Umbilical cord (tissue), 2 donors: ENCODE measurements at places on chromosomes 6 and 20. TPM values are rescaled to one million over a fixed set of nuclear protein-coding genes. Genes with fewer than 3 reads are reported as not detected.

The HCRTR2 gene
- total RNA-seq = 1.4 TPM

GRCh38 chr6:46421939-46422338 is 69.3 kb downstream of the RCAN2 start:
- no peak for DNase-seq

GRCh38 chr6:116575227-116575626 is 3.9 kb downstream of the RWDD1 start:
- DNase-seq = no peak

The EYA2 gene
- total RNA-seq = 2.2 TPM

- DNase-seq = no peak
Measured at GRCh38 chr20:10047427-10047826, 12.6 kb downstream of the ANKEF1 start.

The BPIFA1 gene
- not detected for total RNA-seq

DNA sequence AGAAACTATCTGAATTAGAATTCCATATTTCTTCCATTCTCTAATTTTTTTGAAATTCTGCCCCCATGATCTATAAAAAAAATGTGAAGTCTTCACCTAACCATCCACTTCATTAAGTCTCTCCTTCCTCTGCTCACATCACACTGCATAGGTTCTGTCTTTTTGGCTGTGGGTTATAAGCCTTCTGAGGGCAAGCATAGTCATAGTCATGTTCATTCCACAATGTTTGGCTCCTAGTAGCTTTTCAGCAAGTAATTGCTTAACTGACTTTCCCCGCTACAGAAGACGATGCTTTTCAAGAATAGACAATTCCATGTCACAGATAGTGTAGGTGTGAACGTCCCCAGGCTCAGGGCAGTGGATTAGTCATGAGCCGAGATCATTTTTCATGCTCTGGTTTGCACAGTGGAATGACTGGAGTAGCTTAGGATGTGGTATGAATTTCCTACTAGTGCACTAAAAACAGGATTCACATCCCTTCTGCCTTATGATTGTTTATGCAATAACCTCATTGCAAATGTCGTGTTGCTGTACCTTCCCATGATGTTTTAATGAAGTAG is 29.1 kb downstream of the WRNIP1 start:
- DNase-seq = no peak

The ZNF337 gene
- total RNA-seq = 19.3 TPM

The SOX12 gene
- total RNA-seq = 4.1 TPM

The NRM gene
- 4.3 TPM for total RNA-seq

GRCh38 chr6:39865011-39865888 is 69.0 kb downstream of the MOCS1 start:
- DNase-seq = no peak

DNA sequence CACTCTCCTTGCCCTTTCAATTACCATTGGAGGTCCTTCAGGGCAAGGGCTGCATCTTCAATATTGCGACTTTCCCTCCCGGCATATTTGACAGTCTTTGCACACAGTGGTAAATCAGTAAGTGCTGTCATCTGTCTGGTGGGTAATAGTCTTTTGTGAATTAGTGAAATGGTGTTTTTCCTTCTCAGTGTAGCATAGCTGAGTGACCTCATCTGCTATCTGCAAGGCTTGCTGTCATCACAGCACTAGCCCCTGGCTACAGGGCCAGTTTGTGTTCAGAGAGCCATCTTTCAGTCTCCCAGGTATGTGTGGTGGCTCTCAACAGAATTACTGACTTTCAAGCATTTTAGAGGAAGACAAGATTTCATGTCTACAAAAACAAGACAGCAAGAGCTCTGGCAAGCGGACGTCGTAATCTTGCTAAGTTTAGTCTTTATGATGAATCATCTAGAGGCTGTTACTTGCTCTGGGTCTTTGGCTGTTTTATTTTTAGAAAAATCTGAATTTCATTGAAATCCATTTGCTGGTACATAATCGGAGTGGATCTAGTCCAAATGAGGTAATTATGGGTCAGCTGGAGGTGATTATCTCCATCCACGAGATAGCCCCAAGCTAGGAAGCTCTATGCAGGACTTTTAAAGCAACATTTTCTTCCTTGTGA is 528.9 kb downstream of the EPM2A start:
- DNase-seq = peak; percentile 89

The SYCP2L gene
- 4.1 TPM for total RNA-seq

The PRDM1 gene
- 7.9 TPM for total RNA-seq

DNA sequence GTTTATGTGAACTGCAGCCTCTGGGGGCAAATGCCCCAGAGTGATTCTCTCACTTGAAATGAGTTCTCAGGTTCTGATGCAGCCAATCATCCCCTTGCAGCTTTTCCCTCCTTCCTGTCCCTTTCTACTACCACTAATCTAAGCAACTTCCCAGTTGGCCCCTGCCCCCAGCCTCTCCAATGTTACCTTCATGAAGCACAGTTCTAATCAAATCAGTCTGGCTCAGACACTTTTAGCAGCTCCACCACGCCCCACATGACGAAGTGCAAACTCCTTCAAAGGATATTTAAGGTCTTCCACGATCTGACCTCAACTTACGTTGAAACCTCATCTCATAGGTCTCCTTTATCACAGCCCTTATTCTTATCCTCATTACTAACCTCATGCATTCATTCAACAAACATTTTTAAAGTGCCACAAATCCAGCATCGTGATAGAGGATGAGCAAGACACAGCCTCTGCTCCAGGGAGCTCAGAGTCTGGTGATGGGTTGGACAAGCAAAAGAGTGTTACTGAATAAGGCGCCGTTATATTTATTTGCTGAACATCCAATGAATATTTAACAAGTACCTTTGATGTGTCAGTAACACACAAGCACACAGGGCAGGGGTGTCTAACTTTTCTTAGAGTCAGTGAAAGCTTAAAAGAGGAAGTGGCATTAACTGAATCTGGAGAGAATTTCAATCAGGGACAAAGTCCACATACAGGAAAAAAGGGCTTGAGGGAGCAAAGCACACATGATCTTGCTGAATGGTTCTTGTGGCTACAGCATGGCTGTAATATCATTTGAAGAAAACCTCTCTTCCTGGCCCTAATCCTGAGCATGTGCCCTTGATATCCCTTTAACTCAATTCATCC is 20.4 kb upstream of the DTNBP1 start:
- DNase-seq = peak; percentile 33

- DNase-seq = no peak
Measured at GRCh38 chr6:41222513-41222912, 5.6 kb upstream of the TREML4 start.

- DNase-seq = no peak
Measured at GRCh38 chr6:144263786-144264185, 21.3 kb upstream of the UTRN start.

GRCh38 chr6:136607932-136608772 is 57.9 kb upstream of the MAP7 start:
- DNase-seq = peak; percentile 61

GRCh38 chr6:25022140-25022553 is 86.4 kb upstream of the RIPOR2 start:
- no peak for DNase-seq

The ADGRF1 gene
- total RNA-seq = 4.6 TPM

The BCL2L1 gene
- total RNA-seq = 37.8 TPM

The HSPA12B gene
- 13.5 TPM for total RNA-seq

DNA sequence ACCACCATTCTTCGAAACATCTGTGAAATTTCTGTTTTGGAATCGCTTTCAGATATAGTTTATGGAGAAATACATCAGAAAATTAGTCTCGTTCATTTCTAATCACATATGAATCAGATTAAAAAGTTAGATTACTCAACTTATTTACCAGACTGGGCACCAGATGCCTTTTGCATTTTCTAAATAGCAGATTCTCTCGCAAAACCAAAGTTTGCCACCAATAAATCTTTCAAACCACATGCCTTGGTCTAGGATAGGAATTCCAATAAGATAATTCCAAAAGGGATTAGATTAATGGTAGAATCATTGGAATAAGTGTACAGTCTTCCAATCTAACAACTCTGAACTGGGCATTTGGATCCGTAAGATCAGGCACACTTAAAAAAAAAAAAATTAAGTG is 160.4 kb upstream of the TAB2 start:
- DNase-seq = no peak

The TMEM244 gene
- total RNA-seq = not detected

GRCh38 chr6:130981409-130981808 is 81.6 kb downstream of the EPB41L2 start:
- peak; percentile 95 for DNase-seq

The CYP24A1 gene
- 1.2 TPM for total RNA-seq

The OPN5 gene
- total RNA-seq = 2.9 TPM

GRCh38 chr6:108993876-108994275 is 100.8 kb downstream of the SESN1 start:
- no peak for DNase-seq

The C6orf141 gene
- 2.4 TPM for total RNA-seq

The RNF39 gene
- total RNA-seq = 1.7 TPM

The BPIFB1 gene
- 1.4 TPM for total RNA-seq

DNA sequence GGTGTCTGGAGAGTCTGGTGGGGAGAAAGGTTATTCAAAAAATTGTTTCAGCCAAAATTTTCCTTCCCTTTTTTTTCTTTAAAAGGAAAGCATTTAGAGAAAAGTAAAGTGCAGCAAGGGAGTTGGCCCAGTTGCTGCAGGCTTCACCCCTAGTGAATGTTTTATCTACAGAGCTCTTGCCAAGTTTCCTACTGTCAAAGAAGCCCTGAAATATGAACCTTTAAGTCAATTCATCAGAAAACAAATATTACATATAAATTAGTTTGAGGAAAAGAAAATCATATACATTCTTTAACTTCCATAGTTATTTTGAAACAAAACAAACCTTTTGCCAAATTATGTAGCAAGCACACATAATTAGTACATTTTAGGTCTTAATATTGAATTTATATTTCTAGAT is 25.0 kb upstream of the HMGCLL1 start:
- peak; percentile 23 for DNase-seq

DNA sequence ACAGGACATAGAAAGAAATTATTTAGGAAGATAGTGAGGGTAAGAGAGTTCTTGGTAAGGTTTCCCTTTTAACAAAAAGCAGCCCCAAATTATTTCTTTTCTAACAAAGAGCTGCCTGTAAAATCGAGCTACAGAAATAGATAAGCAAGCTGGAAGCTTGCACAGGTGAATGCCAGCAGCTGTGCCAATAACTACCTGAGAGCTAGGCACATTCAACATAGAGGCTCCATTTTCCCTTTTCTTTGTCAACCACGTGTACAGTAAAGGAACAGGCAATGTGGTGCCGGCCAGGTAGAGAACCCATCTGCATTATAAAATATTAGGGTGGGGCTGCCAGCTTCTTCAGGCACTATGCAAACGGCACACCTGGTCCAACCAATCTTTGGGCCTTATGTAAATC is 341.6 kb upstream of the JAG1 start:
- no peak for DNase-seq

DNA sequence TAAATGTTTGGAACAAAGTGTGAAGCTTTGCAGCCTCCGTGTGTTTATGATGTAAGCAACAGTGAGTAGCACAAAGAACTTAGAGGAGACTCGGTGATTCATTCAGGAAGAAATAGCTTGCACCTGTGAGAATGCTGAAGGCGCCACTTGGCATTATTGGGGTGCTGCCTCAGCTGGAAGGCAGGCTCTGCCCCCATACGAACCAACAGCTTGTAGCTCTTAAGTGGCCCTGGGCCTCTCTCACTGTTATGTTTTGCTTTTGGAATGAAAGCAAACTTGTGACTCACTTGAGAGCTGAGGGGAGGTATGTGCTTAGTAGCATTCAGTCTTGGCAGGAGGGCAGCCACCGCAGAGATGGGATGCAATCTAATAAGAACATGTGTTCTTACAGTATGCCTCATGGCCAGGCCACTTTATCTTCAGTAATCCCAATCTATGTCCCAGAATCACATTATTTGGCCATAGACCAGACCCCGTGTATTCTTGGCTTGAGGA is 310.7 kb downstream of the EYA4 start:
- peak; percentile 94 for DNase-seq

DNA sequence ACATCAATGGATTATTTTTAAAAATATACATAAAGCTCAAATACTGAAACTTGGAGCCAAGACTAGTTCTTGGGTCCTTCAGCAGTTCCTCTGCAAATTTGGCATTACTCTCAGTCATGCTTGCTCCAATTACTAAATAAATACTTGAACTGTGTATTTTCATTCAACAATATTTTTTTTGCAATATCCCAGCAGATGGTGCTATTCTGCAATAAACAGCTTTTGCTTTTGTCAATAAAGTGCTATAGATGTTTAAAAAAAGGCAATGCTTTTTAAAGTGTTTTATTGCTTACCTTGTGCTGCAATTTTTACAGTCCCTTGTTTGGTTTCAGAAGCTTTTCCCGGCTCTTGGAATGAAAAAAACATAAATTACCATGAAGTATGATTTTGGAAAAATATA is 243.4 kb downstream of the TRDN start:
- peak; percentile 24 for DNase-seq

The DLK2 gene
- 4.8 TPM for total RNA-seq

GRCh38 chr6:91664327-91664959 is 1077.6 kb upstream of the MAP3K7 start:
- no peak for DNase-seq

DNA sequence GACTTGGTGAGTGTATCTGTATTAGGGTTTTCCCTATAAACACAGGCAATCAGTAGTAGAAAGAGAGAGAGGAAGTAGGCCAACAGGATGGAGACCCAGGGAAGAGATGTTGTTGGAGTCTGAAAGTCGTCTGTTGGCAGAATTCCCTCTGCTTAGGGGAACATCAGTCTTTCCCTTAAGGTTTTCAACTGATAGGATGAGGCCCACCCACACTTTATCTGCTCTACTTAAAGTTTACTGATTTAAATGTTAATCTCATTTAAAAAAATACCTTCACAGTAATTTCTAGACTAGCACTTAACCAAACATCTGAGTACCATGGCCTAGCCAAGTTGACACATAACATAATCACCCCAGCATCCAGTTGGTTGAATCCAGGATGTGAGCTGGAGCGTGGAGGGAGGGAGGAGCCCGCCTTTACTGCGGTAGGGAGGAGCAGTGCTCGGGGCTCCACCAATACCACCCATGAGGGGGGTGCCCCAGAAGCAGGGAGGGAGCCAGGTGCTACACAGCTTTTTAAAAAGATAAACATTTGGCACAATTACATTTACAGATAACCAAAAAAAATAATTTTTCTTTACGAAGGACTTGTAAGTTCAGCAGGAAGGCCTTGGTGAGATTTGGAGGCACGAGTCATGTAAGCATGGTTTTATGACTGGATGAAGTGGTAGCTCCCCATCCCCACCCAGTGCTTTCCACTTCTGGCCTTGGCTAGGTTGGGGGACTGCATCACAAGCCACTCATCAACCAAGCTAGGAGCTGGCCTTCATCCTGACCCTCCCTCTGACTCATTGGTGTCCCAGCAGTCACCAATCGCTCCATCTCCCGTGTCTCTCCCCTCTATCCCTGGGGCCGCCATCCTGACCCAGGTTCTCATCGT is 18.4 kb upstream of the SNX9 start:
- DNase-seq = no peak

DNA sequence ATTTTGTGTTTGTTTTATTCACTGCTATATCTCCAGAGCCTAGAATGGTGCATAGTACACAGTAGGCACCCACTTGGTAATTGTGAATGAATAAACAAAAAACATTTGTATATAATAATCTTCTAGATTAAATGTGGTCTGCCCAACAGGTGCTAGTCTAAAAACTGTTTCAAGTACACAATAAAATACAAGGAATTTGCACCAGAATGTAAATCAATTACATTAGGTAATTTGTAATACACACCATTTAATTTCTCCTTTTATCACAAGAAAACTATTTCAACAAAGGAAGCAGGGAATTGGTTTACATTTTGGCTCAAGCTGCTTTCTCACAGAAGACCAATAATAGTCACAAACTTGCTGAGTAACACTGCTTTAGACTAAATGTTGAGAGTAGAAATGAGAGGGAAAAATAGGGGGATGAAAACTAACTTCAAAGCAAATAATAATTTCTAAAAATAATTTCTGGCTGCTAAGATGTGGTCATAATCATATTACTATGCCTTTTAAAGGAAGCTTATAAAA is 22.1 kb downstream of the RUNX2 start:
- DNase-seq = no peak

The CPNE5 gene
- 16.9 TPM for total RNA-seq

The ANKRD6 gene
- 52.7 TPM for total RNA-seq

The RIPPLY2 gene
- total RNA-seq = 7.0 TPM
